ENCODE measurements at places on chromosomes 6 and 20.

DNA sequence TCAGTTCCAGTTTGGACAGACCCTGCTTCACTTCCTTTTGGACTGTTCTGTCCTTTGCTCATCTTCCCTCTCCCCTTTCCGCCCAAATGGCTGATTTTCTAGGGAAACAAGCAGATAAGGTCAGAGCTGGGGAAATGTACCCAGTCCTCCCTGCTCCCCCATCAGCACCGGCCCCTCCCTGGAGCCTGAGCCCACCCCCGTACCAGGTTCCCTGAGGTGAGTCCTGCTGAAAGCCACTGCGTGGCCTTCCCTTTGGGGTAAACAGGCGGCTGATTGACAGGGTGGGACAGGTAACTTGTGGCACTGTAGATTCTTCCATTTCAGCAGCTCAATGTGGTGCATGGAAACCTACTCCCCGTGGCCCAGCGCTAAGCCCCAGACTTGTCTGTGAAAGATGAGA lies 70.5 kb downstream of the NPEPL1 start:
- DNase-seq, result no peak

DNA sequence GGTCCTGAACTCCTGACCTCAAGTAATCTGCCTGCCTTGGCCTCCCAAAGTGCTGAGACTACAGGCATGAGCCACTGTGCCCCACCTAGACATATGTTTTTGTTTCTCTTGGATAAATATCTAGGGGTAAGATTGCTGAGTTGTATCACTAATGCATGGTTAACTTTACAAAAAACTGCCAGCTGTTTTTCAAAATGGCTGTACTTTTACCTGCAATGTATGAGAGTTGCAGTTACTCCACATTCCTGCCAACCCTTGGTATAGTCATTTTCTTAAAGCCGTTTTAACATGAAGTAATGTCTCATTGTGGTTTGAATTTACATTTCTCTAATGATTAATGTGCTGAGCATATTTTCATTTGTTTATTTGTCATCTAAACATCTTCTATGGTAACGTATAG lies 289.7 kb downstream of the UTRN start:
- no peak for DNase-seq

GRCh38 chr20:20318365-20319161 lies 49.3 kb upstream of the INSM1 start:
- DNase-seq, result no peak

- no peak for DNase-seq
These were observed 87.1 kb downstream of the CEBPB start for GRCh38 chr20:50277460-50278376.

GRCh38 chr6:136607204-136607931 lies 57.1 kb upstream of the MAP7 start:
- no peak for DNase-seq

DNA sequence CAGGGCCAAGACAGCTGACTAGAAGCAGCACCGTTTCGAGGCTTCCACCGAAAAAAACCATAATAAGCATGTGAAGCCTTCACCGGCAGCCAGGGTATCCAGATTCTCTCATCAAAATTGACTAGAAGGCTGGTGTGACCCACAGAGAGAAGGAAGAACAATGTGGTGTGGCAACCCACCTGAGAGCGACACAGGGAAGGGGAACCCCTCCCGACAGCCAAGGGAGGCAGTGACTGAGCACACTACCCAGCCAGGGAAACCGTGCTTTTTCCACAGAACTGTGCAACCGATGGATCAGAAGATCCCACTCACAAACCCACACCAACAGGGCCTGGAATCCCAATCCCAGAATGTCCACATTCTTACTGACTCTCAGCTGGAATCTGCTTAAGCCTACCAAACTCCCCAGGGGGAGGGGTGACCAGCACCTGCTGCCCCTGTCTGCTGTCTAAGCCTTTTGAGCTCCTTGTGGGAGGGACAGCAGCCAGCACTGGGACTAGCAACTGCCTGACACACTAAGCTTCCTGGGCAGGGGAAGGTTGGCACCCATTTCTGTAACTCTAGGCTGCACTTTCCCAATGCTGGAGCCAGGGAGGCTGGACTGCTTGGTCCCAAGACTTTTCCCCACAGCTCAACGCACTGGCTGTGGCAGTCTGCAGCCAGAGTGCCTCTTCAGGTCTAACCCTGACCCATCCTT lies 231.9 kb upstream of the FAM83B start:
- DNase-seq, result no peak

DNA sequence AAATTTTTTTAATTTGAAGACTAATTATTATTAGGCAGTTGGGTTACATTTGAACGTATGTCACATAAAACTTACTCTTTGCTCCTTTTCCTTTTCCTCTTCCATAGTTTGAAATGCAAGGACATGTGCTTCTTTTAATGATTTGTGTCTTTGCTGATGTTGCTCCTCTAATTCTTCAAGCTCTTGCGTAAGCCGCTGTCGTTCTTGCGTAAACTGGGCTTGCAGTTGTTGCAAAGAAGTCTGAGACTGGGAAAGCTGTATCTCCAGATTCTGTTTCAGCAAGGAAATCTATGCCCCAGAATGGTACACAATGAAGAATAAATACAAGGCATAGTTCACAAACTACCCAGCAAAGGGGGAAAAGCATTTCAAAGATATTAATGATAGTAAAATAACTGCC lies 45.1 kb upstream of the MCM9 start:
- DNase-seq, result no peak

DNA sequence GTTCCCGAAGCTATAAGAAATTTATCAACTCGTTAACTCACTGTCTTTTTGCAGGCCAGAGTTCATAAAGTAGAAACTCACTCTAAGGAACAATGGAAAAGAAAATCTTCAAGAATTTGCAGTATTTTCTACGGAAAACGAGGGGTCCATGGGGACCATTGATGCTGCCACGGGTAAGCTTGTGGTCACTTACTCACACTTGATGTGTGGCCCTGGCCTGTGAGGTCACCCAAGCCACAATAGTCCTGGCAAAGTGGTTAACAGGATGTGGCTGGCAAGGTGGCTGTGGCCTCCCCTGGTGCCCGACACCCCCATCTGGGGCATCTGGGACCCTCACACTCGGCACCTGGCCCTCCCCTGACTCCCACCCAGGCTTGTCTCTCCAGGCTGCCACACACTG lies 123.4 kb downstream of the C6orf118 start:
- no peak for DNase-seq

DNA sequence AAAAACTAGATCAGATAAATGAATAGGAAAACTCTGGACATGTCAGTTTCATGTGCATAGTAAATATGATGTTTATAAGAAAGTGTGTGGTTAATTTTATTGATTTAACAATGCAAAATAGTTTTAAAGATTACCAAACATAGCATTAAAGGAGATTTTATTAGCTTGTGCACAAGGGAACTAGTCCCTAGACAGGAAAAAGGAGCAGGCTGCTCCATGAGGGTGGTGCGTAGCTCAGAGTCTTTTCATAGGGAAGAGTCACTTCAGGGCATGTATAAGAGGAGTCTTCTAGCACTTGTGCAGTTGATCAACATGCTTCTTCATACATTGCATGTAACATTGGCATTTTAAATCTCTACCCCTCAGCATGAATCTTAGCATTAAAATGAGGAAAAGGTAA lies 835.8 kb downstream of the GRIK2 start:
- DNase-seq, result no peak

- no peak for DNase-seq
These were observed 73.3 kb upstream of the CD93 start for GRCh38 chr20:23159256-23159946.

DNA sequence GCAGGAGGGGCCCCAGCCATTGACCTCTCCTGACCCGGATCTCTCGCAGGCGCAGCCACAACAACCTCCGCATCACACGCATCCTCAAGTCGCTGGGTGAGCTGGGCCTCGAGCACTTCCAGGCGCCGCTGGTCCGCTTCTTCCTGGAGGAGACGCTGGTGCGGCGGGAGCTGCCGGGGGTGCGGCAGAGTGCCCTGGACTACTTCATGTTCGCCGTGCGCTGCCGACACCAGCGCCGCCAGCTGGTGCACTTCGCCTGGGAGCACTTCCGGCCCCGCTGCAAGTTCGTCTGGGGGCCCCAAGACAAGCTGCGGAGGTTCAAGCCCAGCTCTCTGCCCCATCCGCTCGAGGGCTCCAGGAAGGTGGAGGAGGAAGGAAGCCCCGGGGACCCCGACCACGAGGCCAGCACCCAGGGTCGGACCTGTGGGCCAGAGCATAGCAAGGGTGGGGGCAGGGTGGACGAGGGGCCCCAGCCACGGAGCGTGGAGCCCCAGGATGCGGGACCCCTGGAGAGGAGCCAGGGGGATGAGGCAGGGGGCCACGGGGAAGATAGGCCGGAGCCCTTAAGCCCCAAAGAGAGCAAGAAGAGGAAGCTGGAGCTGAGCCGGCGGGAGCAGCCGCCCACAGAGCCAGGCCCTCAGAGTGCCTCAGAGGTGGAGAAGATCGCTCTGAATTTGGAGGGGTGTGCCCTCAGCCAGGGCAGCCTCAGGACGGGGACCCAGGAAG lies 4.5 kb upstream of the COL9A3 start:
- DNase-seq, result no peak

DNA sequence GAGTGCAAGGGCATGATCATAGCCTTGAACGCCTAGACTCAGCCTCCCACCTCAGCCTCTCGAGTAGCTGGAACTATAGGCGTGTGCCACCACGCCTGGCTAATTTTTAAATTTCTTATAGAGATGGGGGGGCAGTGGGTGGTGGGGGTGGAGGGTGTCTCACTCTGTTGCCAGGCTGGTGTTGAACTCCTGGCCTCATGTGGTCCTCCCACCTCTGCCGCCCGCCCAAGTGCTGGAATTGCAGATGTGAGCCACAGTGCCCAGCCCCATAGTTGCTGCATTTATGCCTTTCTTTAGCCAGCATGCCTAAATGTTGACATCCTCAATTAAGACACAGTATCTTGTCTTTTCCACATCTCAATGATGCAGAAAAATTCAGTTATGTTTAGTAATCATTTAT lies 171.1 kb downstream of the ARID1B start:
- no peak for DNase-seq

- no peak for DNase-seq
These were observed 441.0 kb upstream of the MARCKS start for GRCh38 chr6:113416170-113416569.

GRCh38 chr6:165658395-165659058 lies 4.5 kb downstream of the PDE10A start:
- DNase-seq, result no peak

DNA sequence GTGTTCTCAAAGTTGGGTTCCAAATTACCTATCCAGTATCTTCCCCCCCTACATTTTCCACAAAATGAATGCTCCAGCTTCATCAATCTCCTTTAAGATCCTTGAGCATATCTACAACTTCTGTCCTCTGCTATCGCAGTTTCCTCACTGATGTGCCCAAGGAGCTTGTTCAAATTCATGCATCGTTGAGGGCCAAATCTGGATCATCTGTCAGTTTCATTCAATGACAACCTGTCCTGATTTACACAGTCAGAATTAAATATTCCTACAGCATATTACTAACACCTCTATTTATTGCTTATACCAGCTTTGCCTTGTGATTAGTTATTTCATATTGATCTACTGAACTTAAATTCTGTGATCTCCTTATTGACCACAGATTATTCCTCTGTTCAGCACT lies 68.7 kb downstream of the GRM1 start:
- DNase-seq, result no peak

DNA sequence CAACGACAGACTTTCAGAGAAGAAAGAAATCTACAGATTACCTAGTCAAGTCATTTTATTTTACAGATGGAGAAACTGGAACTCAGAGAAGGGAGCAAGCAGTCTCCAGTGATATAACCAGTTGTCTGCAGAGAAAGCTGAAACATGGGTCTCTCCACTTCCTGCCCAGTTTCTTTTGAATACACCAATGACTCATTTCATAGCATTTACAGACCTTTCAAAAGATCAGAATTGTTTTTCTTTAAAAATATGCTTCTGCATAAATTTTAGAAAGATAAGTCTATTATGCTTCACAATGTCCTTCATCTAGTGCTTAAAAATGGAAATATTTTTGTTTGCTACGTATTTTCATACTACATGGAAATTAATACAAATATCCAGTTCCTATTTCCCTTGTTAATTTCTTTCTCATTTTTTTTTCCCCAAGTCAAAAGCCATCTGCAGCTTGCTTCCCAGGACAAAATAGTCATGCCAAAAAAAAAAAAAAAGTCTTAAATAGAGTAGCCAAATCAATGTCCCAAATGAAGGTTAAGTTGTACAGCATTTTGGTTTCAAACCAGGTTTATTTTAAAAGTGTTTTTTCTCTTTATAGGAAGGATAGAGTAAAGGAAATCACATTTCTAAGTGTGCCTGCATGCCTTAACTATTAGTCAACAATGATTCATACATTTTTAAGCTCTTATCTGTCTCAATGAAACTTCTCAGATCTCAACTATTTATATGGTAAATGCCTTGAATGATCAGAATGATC lies 36.9 kb downstream of the ARHGAP18 start:
- DNase-seq, result no peak

DNA sequence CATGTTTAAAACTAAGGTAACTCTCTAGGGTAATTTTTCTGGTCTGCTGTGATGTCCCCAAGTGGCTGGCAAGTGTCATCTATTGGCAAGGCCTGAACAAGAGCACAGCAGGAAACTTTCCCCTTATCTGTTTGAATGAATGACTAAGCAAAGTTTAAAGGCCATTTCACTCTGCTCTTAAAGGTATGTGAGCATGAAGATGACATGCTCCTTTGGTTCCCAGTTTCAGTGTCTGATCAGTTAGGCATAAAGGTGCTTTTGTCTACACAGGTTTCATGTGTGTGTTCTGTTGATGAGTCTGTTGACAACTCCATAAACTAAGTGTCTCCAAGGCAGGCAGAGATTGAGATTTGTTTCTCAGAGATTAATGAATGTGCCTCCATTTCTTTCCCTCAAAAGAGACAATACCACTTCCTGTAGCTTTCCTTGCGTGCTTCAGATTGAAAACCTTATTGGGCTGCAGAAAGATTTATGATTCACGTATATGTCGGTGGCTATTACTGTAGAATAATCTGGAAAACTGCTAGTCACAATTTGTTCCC lies 83.9 kb downstream of the MAP3K7 start:
- no peak for DNase-seq

DNA sequence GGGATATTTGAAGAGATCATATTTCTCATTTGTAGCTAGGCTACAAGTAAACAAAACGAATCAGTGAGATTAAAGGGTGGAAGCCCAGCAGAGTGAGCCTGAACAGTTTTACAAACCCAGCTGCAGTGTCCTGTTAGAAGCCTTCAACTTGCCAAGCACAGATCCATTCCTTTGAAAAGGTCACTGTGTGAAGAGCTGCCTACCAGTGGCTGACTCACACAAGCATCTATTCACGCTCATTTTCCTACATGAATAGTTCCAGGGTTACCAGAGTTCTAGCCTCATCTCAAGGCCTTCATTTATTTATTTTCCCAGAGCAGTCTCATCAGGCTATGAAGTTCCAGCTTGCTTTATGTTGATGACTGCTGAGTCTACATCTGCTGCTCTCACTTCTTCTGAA lies 25.7 kb upstream of the MLIP start:
- peak; percentile 79 for DNase-seq

Measured in pons (tissue), 1 donor.